ENCODE measurements at places on chromosomes 2 and 18.
A peak's percentile ranks its signal among the peaks of the same experiment; 100 is the strongest.

- DNase-seq: no peak
Measured at GRCh38 chr2:100757621-100758394, 62.1 kb upstream of the NPAS2 start.

GRCh38 chr18:10315522-10315921 lies 138.9 kb upstream of the APCDD1 start:
- DNase-seq: no peak

DNA sequence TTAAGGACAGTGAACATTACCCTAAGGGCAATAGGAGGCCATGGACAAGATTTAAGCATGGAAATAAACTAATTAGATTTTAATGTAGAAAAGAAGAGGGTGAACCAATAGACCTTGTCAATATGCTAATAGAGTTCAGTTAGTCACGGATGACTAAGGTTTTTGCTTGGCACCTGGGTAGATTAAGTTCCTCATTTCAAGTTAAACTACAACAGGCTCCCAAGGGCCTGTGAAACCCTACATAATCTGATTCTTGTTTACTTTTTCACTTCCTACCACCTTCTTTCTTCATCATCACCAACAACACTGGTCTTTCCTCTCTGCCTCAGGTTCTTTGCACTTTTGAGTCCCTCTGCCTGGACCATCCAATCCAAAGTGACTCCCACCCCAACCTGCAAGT lies 14.8 kb downstream of the SP110 start:
- no peak for DNase-seq

GRCh38 chr2:181520253-181520652 lies 63.1 kb downstream of the ITGA4 start:
- DNase-seq: no peak

- DNase-seq: no peak
Measured at GRCh38 chr2:78145997-78146722, 624.0 kb upstream of the LRRTM4 start.

DNA sequence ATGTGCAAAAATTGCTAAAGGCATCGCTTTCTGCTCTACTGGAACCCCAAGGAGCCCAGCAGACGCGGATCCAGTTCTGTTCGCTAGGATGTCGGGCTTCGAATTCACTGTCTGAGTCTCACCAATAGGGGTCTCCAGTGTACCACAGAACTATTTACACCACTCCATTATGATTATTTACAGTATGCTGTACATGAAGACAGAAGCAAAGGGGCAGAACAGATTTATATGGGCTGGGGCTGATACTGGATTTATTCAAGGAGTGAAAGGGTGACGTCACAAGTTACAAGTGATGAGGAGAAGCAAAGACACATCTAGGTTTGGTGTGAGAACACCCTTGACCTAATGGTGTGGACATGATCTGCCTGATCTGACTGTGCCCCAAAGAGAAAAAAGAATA lies 185.3 kb upstream of the ATP5MC3 start:
- peak; percentile 66 for DNase-seq

GRCh38 chr2:233297076-233297475 lies 10.5 kb upstream of the SAG start:
- no peak for DNase-seq

DNA sequence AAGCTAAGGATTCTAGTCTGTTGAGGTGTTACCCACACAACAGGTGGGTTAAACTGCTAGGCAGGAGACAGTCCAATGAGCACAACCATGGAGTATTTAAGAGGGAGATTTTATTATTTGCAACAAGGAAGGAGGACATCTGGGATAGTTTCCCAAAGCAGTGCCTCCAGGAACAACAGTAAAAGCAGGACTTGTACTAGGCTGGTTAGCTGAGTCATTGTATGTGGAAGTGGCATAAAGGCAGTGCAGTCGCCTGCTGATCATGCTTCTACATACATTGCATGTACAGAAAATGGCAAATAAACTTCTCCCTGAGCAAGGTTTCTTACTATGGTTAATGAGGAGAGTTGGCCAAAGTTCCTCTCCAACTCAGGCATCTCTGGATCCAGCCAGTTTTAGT lies 46.1 kb upstream of the CYTIP start:
- DNase-seq: no peak

DNA sequence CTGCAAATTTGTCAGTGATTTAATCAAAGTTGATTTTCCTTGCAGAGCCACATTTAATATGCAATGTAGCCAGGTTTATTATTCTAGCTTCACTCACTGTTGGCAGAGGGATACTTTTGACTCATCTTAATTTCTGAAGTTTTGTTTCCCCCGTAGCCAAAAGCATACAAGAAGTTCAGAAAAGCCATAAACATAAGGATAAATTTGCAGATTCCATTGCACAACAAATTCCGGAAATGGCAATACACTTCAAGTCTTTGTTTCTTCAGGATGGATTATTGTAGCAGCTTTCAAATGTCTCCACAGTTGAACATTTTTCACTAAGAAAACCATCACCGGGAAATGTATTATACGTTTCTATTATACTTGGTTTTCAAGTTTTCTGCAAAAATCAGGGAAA lies 88.0 kb upstream of the ZCCHC2 start:
- DNase-seq: no peak

GRCh38 chr2:207996848-207997247 lies 28.5 kb downstream of the PLEKHM3 start:
- DNase-seq: no peak
